ENCODE measurements at places on chromosomes 3 and 15.

DNA sequence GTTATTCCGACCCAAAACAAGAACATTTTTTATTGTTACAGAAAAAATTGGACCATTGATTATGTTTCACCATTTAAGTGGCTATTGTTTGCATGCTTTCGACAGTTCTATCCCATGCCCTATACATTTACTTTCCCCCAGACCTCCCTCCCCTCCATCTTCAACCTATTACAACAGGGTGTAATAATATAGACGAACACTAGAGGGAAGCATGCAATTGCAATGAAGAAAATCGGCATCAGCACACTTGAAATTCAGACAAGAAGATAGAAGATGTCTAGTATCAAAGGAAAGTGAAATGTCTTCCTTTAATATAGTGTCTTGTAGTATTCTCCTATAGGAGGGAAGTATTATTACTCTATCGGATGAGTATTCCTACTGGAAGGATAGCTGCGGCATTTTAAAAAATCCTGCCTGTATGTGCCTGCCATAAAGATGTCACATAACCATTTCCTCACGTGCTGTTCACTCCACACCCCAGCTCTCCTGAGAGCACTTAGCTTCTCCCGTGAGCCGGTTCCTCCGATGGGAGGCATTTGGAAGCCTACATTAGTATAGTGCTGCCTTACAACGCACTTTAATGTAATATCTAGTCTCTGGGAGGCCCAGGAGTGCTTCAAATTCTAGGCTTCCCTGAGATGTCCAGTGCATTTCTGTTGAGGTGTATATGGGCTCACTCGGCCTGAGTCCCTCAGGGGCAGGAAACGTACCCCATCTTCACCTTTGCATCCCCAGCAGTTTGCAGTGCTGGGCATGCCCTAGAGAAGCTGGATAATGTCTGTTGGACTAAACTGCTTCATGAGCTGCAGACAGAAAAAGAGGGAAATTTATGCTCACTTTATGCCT lies 17.8 kb upstream of the ERICH6 start:
- DNase-seq, result peak; percentile 15
- H3K27ac ChIP-seq, result no peak overlapping the region
- H3K4me3 ChIP-seq, result no peak overlapping the region
- no peaks in the 10 kb centered on the region for H3K27me3 ChIP-seq
- H3K4me1 ChIP-seq, result no peaks in the 10 kb centered on the region

- H3K36me3 ChIP-seq, result no peaks in the 10 kb centered on the region
- DNase-seq, result no peak
- no peaks in the 10 kb centered on the region for H3K27me3 ChIP-seq
Observed at GRCh38 chr15:98167722-98168268, 207.3 kb downstream of the ARRDC4 start.

GRCh38 chr15:60418096-60418495 lies 20.3 kb upstream of the ANXA2 start:
- H3K4me1 ChIP-seq, result no peaks in the 10 kb centered on the region
- no peaks in the 10 kb centered on the region for H3K27me3 ChIP-seq
- H3K27ac ChIP-seq, result no peak overlapping the region
- no peak for DNase-seq
- H3K36me3 ChIP-seq, result peaks cover 9% of the 10 kb centered on the region
- H3K4me3 ChIP-seq, result no peak overlapping the region

DNA sequence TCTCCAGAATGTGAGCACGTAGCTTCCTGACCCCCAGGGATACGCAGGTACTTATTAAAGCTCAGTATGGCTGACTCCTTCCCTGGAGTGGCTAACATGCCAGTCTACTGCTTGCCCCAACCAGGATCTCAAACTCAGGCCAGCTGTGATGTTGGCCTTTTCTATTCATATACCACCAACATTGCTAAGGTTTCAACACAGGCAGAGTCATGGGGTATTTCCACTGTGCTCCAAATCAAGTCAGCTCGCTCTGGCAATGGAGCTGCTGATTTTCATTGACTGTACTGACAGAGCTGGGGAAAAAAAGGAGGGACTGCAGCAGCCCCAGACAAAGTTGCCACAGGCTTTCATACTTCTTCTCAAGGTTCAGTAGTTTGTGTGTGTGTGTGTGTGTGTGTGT lies 87.0 kb downstream of the CFAP20DC start:
- DNase-seq, result no peak
- H3K27ac ChIP-seq, result no peak overlapping the region
- H3K4me3 ChIP-seq, result no peak overlapping the region
- H3K4me1 ChIP-seq, result no peaks in the 10 kb centered on the region
- H3K27me3 ChIP-seq, result no peaks in the 10 kb centered on the region
